ENCODE measurements at places on chromosomes 2 and 18. TPM values are rescaled to one million over a fixed set of nuclear protein-coding genes. Genes with fewer than 3 reads are reported as not detected.

- peak overlapping the region; percentile 96 for H3K27ac ChIP-seq
- peaks cover 26% of the 10 kb centered on the region for H3K4me1 ChIP-seq
- H3K36me3 ChIP-seq, result peaks cover 29% of the 10 kb centered on the region
- no peak for DNase-seq
These were observed 590 bp downstream of the EIF2B4 start for GRCh38 chr2:27369471-27370025.

- H3K4me1 ChIP-seq, result no peaks in the 10 kb centered on the region
- no peak for DNase-seq
- H3K4me3 ChIP-seq, result no peak overlapping the region
- H3K27ac ChIP-seq, result no peak overlapping the region
- H3K27me3 ChIP-seq, result peaks cover 78% of the 10 kb centered on the region
- no peaks in the 10 kb centered on the region for H3K36me3 ChIP-seq
These were observed 31.0 kb downstream of the M1AP start for GRCh38 chr2:74617122-74617521.

DNA sequence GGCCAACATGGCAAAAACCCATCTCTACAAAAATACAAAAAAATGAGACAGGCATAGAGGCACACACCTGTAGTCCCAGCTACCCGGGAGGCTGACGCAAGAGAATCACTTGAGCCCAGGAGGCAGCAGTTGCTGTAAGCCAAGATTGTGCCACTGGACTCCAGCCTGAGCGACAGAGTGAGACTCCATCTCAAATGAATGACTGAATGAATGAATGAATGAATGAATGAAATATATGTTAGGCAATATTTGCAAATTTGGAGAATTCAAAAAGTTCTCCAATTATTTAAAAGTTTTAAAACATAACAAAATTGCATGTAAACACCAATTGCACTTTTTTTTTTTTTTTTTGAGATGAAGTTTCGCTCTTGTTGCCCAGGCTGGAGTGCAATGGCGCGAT lies 61.7 kb downstream of the STRN start:
- H3K27ac ChIP-seq, result no peak overlapping the region
- DNase-seq, result no peak
- no peaks in the 10 kb centered on the region for H3K27me3 ChIP-seq
- peaks cover 20% of the 10 kb centered on the region for H3K36me3 ChIP-seq
- no peak overlapping the region for H3K4me3 ChIP-seq

SFTPB gene
- not detected for total RNA-seq

DNA sequence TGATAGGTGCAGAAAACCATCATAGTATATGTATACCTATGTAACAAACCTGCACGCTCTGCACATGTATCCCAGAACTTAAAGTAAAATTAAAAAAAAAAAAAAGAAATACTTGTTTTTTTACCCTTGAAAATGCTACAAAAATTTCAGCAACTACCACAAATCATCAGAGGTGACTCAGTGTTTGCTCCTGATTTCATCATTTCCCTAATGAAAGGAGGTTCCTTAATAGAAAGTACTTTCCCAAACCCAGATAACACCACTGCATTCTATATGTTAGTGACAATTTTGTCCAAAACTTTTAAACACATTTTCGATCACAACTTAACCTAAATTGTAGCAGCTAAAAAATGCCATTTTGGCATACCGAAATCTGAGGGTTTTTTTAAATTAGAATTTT lies 163.3 kb downstream of the SLC39A10 start:
- peaks cover 2% of the 10 kb centered on the region for H3K4me1 ChIP-seq
- H3K27me3 ChIP-seq, result peaks cover 31% of the 10 kb centered on the region
- H3K4me3 ChIP-seq, result no peak overlapping the region
- H3K36me3 ChIP-seq, result no peaks in the 10 kb centered on the region

DTNA gene
- 6.2 TPM for total RNA-seq

GRCh38 chr2:205681401-205682238 lies 681 bp upstream of the NRP2 start:
- no peaks in the 10 kb centered on the region for H3K27me3 ChIP-seq
- H3K4me3 ChIP-seq, result peak overlapping the region; percentile 74
- H3K4me1 ChIP-seq, result peaks cover 49% of the 10 kb centered on the region
- peak overlapping the region; percentile 70 for H3K27ac ChIP-seq
- H3K36me3 ChIP-seq, result no peaks in the 10 kb centered on the region
- no peak for DNase-seq

SRD5A2 gene
- total RNA-seq, result not detected

DNA sequence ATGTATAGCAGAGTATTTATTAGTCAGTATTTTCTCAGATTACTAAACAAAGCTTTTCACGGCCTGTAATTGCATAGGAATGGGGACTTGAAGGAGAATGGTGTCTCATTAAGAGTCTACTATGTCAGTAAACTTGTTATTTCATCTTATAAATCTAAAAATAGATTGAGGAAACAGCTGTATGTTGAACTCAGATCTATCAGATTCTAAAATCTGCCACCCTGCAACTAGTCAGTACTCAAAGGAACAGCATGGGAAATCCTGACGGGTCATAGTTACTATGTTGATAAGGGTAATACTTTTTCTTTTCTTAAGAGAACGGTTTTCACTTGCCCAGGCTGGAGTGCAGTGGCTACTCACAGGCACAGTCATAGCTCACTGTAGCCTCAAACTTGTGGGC lies 70.2 kb upstream of the EMILIN2 start:
- no peak overlapping the region for H3K27ac ChIP-seq
- H3K36me3 ChIP-seq, result peaks cover 42% of the 10 kb centered on the region
- no peak overlapping the region for H3K4me3 ChIP-seq
- H3K27me3 ChIP-seq, result no peaks in the 10 kb centered on the region
- no peaks in the 10 kb centered on the region for H3K4me1 ChIP-seq

PCARE gene
- not detected for total RNA-seq

GRCh38 chr2:190896477-190896876 lies 15.9 kb downstream of the GLS start:
- H3K4me1 ChIP-seq, result peaks cover 24% of the 10 kb centered on the region
- H3K36me3 ChIP-seq, result peaks cover 30% of the 10 kb centered on the region
- no peak overlapping the region for H3K4me3 ChIP-seq
- peak overlapping the region; percentile 50 for H3K27ac ChIP-seq

- peaks cover 40% of the 10 kb centered on the region for H3K4me1 ChIP-seq
- H3K27me3 ChIP-seq, result no peaks in the 10 kb centered on the region
- DNase-seq, result no peak
- H3K4me3 ChIP-seq, result peak overlapping the region; percentile 94
These were observed 536 bp downstream of the ELP2 start for GRCh38 chr18:36130039-36130831.

DNA sequence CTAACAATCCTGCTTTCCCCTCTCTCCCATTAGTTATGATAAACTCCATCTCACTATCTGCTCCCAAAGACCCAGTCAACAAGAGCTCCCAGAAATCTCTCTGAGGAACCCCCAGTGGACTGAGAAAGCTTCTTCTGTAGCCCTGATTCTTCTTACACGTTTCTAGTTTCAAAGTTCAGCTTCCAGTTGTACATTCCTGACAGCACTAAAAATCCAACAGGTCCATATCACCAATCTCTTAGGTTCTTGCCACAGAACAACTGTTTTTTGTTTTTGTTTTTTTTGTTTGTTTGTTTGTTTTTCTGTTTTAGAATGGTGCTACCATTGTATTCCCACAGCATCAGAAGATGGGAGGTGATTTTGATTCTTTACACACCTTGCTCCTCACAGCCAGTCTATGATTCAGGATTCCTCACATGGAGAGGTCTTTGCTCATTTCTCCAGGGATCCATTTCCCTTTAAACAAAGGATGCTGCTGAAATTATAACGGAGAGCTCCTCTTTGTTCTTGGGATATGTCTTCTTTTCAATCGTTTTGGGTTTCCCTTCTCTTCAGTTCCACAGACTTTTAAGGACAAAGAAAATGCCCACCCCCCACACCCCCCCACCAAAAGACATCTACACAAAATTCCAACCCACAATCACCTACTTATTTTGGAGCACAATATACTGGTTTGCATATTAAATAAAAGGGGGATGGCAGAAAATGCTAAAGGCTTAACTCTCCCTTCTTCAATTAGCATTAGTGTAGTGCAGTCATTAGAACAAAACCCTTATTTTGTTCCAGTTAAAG lies 56.0 kb upstream of the COBLL1 start:
- H3K4me1 ChIP-seq, result peaks cover 25% of the 10 kb centered on the region
- no peaks in the 10 kb centered on the region for H3K27me3 ChIP-seq
- no peaks in the 10 kb centered on the region for H3K36me3 ChIP-seq
- peak overlapping the region; percentile 73 for H3K27ac ChIP-seq

DNA sequence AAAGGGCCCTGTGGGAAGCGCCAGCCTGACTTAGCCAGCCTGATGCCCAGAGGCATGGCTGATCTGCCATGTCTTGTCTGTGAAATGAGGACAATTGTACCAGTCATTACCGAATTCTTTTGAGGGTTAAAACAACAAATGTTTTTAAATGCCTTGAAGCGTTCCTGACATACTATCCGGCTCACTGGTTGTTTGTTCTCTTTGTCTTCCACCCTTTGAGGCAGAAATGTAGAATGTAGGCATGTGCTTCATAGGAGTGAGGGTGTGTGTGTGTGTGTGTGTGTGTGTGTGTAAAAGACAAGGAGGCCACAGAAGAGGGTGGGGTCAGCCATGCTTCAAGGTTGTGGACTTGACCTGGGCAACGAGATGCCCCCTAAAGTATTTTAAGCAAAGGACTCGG lies 35.5 kb downstream of the TGFBRAP1 start:
- H3K27ac ChIP-seq, result no peak overlapping the region
- H3K36me3 ChIP-seq, result peaks cover 32% of the 10 kb centered on the region
- DNase-seq, result no peak
- no peaks in the 10 kb centered on the region for H3K27me3 ChIP-seq

FEV gene
- total RNA-seq, result not detected

KLHL30 gene
- total RNA-seq, result 1.2 TPM

DNA sequence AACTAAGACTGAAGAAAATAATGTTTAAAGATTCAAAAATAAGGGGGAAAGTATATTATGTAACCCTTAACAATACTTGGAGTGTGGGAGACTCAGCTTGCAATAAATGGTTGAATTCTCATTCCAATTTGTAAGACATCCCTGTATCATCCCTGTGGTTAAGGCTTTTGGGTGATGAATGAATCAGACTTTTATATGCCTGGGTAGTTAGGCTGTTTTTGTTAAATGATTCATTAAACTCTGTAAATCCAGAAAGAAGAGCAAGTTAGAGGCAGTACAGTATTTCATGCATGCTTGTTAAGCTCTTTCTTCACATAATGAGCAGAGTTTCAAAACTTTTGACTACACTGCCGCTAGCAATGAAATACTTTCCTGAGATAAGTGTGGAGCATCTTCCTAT lies 948.8 kb downstream of the SOCS6 start:
- no peak overlapping the region for H3K27ac ChIP-seq
- no peak for DNase-seq
- no peaks in the 10 kb centered on the region for H3K36me3 ChIP-seq
- no peaks in the 10 kb centered on the region for H3K4me1 ChIP-seq
- no peaks in the 10 kb centered on the region for H3K27me3 ChIP-seq
- no peak overlapping the region for H3K4me3 ChIP-seq

GATA6 gene
- total RNA-seq, result 1.9 TPM

SCN9A gene
- 6.8 TPM for total RNA-seq

DNA sequence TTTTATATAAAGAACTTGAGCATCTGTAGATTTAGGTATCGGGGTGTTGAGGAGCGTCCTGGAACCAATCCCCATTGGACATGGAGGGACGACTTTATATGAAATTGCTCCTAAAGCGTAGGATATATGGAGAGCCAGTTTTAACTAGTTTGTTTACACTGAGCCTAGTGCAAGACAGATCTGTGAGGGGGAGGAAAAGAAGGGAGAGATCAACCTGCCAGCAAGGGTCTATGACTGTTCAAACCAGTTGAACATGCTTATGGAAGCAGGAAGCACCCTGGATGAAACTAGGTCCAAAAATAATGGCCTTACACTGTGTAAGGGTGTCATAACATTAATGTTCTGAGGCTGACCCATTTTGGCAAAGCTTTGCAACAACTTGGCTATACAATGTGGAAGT lies 34.0 kb upstream of the SLC40A1 start:
- no peak overlapping the region for H3K4me3 ChIP-seq
- no peaks in the 10 kb centered on the region for H3K36me3 ChIP-seq
- H3K27ac ChIP-seq, result no peak overlapping the region
- no peak for DNase-seq

DNA sequence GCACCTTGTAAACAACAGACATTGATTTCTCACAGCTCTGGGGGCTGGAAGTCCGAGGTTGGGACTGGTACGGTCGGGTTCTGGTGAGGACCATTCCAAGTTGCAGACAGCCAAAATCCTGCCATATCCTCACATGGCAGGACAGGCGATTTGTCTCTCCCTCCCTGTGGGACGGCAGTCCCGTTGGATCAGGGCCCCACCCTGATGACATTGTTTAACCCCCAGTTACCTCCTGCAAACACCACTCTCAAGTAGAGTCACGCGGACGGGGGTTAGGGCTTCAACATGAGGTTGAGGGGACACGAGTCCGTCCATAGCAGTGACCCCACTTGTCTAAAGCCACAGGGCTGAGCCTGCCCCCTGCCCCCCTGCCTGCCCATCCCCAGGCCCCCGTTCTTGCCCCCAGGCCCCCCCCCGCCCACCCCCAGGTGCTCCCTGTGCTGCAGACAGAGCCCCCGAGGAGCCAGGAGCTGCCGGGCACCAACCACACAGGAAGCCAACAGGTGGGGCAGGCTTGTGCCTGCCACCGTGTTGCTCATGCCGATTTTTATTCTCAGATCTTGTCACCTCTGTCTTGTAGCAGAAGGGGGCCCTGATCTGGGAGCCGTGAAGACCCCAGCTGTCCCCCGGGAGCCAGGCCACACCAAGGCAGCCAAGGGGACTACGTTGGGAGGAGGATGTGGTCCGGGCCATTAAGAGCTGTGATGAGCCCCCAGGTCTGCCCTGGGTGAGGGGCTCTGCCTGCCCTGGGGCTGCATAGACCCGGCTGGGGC lies 82.2 kb downstream of the NFATC1 start:
- H3K27me3 ChIP-seq, result no peaks in the 10 kb centered on the region
- no peak overlapping the region for H3K4me3 ChIP-seq
- H3K4me1 ChIP-seq, result no peaks in the 10 kb centered on the region
- no peak overlapping the region for H3K27ac ChIP-seq

DNA sequence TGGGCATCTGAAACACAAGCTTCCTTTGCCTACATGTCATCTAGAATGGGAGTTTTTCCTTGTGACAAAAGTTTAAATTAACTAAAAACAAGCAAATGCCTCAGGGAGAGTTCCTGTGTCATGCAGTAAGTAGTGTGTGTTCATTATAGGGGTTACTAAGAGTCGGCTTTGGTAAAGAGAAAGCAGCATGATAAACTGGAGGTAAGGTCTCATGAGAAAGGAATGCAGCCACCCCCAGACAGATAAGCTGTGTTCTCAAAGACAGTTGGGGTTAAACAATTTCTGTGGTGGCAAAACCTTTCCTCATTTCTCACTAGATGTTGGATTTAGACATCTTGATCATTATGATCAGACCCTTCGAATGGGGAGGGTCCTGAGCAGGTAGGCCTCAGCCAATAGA lies 129.7 kb downstream of the MAP4K4 start:
- no peak overlapping the region for H3K4me3 ChIP-seq
- DNase-seq, result no peak
- peaks cover 60% of the 10 kb centered on the region for H3K4me1 ChIP-seq
- peaks cover 24% of the 10 kb centered on the region for H3K36me3 ChIP-seq
- no peaks in the 10 kb centered on the region for H3K27me3 ChIP-seq
- peak overlapping the region; percentile 69 for H3K27ac ChIP-seq

DSG4 gene
- total RNA-seq, result not detected

GRCh38 chr2:63903003-63903402 lies 61.3 kb downstream of the UGP2 start:
- DNase-seq, result no peak
- no peak overlapping the region for H3K4me3 ChIP-seq
- H3K4me1 ChIP-seq, result no peaks in the 10 kb centered on the region
- H3K27ac ChIP-seq, result no peak overlapping the region
- H3K36me3 ChIP-seq, result peaks cover 75% of the 10 kb centered on the region

FN1 gene
- total RNA-seq, result 18,487 TPM

GAREM1 gene
- total RNA-seq, result 1.7 TPM

PLB1 gene
- total RNA-seq, result 0.64 TPM

CHRNG gene
- not detected for total RNA-seq

All from osteocyte (in vitro differentiated cells).